ENCODE measurements at places on chromosomes 13 and 19. TPM values are rescaled to one million over a fixed set of nuclear protein-coding genes. Genes with fewer than 3 reads are reported as not detected.

- no peak for DNase-seq
These were observed 134.6 kb upstream of the RFC3 start for GRCh38 chr13:33683376-33683775.

DNA sequence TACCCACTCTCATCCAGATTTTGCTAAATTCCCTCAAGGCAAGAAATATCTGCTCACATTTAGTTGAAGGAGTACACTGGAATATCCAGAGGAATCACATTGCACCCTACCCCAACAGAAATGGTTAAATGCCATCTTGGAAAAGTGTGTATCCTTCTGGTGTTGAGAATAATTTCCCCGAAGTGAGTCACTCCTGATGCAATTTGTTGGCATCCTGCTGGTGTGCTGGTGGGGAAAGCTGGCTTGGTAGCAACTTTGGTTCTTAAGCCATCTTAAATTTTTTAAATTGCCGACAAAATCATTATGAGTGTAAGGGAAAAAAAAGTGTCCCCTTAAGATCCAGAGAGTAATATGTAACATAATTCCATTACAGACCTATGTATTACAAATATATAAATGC is 337.3 kb upstream of the DACH1 start:
- peak; percentile 73 for DNase-seq

DNA sequence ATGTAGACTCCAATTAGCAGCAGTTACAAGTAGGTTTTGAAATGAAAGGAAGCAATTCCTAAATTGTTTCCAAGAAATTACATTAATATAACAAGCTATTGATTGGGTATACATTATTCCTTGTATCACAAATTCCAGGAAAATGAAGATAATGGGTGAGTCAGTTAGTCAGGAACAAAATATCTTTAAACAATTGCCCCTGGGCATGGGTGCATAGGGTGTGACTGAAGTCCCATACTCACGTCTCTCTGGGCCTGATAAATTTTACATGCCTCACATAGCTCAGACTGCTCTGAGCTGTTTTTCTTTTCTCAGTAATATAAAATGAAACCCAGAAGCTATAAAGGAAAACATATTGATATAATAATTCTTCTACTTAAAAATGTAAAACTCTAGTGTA is 87.8 kb downstream of the FNDC3A start:
- DNase-seq = peak; percentile 47

- DNase-seq = peak; percentile 27
These were observed 14.4 kb downstream of the CEACAM4 start for GRCh38 chr19:41612483-41612882.

GRCh38 chr13:97239943-97240787 is 18.0 kb downstream of the MBNL2 start:
- no peak for DNase-seq

DNA sequence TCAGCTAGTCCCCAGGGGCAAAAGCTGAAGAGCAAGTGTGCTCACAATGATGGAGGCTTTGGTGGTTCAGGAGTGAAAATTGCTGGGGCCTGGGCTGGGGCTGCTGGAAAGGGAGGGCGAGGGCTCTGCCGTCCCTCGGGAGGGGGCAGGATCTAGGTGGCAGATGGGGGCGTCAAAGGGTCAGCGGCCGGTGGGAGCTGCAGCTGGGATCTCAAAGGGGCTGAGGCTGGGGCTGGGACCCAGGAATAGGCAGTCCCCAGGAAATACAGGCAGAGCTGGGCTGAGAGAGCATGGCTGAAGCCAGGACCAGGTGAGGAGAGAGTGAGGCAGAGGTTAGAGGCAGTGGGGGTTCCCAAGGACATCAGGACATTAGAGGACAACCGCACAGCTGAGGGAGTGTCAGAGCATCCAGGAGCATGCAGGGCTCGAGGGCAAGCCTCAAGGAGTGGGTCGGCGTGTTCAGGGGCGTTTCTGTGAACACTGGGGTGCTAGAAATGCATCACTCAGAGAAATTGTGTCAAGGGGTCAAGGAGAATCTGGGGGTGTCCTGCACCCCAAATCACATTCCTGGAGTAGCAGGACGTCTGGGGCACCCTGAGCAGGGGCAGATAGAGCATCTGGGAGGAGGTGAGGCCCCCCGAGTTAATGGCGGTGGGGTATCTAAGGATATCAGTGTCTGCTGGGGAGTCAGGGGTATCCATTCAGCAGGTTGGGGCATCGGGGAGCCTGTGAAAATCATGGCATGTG is 1.2 kb upstream of the SYNE4 start:
- no peak for DNase-seq

DNA sequence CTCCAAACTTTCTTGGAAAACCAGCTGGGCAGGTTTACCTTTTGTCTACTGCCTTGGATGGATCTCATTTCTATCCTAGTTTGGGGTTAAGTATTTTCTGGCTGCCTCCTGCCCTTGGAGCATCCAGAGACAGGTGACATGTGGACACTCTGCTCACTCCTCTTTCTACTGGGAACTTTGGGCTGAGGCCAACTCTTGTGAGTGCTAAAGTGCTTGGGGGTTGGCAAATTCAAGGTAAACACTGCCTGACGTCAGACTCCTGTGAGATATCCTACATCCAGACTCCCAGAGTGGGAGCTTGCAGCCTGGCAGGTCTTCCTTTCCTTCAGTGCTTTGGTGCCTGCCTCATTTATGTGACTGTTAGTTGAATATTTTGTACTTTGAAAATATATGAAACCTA is 388.1 kb downstream of the KCNRG start:
- peak; percentile 52 for DNase-seq

DNA sequence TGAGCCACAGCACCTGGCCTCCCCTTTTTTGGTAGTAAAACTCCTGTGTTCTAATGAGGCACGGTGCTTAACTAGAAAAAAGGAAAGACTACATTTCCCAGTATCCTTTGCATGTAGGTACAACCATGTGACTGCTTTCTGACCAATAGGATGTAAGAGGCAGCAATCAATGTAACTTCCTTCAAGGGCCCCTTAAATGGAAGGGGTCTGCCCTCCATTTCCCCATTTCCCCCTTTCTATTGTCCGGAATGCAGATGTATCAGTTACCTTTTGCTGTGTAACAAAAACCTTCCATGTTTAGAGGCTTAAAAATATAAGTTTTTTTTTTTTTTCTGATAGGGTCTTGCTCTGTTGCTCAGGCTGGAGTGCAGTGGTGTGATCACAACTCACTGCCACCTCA is 2.2 kb downstream of the GPR32 start:
- DNase-seq = no peak

DNA sequence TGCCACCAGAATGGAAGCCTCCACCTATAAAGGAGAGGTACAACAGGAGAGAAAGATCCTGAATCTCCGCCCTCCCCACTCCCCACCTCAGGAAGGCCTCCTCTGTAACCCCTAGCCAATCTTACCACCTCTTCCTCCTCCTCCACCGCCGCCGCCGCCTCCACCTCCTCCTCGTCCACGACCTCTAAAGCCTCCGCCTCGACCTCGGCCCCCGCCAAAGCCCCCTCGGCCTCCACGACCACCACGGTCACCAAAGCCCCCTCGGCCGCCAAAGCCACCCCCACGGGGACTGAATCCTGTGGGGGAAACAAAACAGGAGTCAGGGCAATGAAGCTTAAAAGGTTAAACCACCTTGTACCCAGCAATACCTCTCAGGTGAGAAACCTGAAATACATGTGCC is 5.7 kb downstream of the FBL start:
- no peak for DNase-seq

DNA sequence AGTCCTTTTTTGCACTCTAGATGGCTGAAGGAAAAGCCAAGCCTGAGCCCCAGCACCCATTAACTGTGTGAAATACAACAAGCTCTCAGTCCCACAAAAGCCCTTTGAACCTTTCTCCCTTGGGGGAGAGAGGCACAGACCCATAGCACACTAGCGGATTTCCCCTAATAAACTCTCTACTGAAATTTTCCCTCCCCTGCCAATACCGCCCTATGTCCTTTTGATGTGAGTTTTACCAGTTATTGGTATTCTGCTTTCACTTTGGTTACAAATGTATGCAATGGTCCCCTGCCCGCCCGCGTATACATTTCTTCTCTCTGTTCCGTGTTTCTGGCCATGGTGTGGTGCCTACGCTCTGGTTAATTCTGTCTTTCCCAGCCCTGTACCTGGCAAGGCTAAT is 54.0 kb upstream of the MYO16 start:
- DNase-seq = no peak

- DNase-seq = no peak
These were observed 265.3 kb downstream of the SLITRK6 start for GRCh38 chr13:85533911-85534310.

ZNF43 gene
- 0.32 TPM for total RNA-seq

NLRP7 gene
- not detected for total RNA-seq

NDUFA7 gene
- 91.8 TPM for total RNA-seq

CLIP3 gene
- 2.3 TPM for total RNA-seq

SH2D3A gene
- 28.5 TPM for total RNA-seq

SYNE4 gene
- total RNA-seq = 0.91 TPM

TNFSF9 gene
- total RNA-seq = 6.2 TPM

SULT2A1 gene
- not detected for total RNA-seq
